Dermis microvascular lymphatic vessel endothelial cell (primary cell): ENCODE measurements at places on chromosomes 4 and X.

DNA sequence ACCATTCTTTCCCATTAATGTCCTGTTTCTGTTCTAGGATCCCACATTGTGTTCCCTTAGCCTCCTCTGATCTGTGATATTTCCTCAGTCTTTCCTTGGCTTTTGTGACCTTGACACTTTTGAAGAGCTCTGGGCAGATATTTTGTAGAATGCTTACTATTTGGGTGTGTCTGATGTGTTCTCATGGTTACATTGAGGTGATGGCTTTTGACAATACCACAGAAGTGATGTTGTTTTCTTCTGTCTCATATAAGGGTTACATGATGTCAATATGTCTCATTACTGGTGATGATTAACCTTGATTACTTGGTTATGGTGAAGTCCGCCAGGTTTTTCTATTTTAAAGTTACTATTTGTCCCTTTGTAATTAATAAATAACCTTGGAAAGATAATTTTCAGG is 183.7 kb downstream of the SOWAHB start:
- DNase-seq = no peak

GRCh38 chr4:113687067-113687718 is 74.3 kb downstream of the CAMK2D start:
- DNase-seq = no peak

- no peak for DNase-seq
Measured at GRCh38 chr4:141684785-141685184, 48.4 kb downstream of the IL15 start.

DNA sequence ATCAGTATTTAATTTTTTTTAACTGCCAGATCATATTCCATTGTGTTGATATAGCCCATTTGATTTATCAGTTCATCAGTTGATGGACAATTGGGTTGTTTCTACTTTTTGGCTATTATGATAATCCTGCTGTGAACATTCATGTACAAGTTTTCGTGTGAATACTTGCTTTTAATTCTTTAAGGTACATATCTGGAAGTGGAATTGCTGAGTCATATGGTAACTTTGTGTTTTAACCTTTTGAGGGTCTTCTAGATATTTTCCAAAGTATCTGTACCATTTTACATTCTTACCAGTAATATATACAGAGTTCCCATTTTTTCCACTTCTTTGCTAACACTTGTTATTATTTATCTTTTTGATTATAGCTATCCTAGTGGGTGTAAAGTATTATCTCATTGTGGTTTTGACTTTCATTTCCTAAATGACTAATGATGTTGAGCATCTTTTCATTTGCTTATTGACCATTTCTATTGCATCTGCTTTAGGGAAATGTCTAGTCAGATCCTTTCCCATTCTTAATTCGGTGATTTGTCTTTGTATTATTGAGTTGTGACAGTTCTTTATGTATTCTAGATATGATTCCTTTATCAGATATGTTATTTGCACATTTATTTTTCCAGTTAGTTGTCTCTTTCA is 75.2 kb upstream of the NUDT6 start:
- no peak for DNase-seq
